Small intestine (tissue), 16 donors: ENCODE measurements at places on chromosomes 3 and 15. TPM values are rescaled to one million over a fixed set of nuclear protein-coding genes. Genes with fewer than 3 reads are reported as not detected.

The RLBP1 gene
- 0.13 TPM for polyA plus RNA-seq

The CXCR6 gene
- polyA plus RNA-seq: 2.7 TPM

The SLC22A14 gene
- polyA plus RNA-seq: not detected

The GSK3B gene
- polyA plus RNA-seq: 13.5 TPM

The C3orf18 gene
- 3.9 TPM for polyA plus RNA-seq

The PRSS50 gene
- polyA plus RNA-seq: not detected

The ACP3 gene
- polyA plus RNA-seq: 3.0 TPM

The CCDC13 gene
- polyA plus RNA-seq: 0.37 TPM

The STARD9 gene
- 3.3 TPM for polyA plus RNA-seq

The SEC61A1 gene
- 57.8 TPM for polyA plus RNA-seq

The ZNF80 gene
- not detected for polyA plus RNA-seq

The PRR20G gene
- polyA plus RNA-seq: not detected

The SEC22A gene
- polyA plus RNA-seq: 4.6 TPM

The MAP4 gene
- 37.1 TPM for polyA plus RNA-seq

The ACKR2 gene
- 1.8 TPM for polyA plus RNA-seq

The DUOXA2 gene
- polyA plus RNA-seq: not detected

The LOXL1 gene
- polyA plus RNA-seq: 7.2 TPM

The KNG1 gene
- not detected for polyA plus RNA-seq

The CEMIP gene
- 0.27 TPM for polyA plus RNA-seq

The ISLR gene
- 10.5 TPM for polyA plus RNA-seq

The IGF2BP2 gene
- polyA plus RNA-seq: 30.2 TPM

The CA12 gene
- polyA plus RNA-seq: 1.8 TPM

The IQCF5 gene
- polyA plus RNA-seq: not detected

The GRAMD2A gene
- polyA plus RNA-seq: 7.0 TPM

The STRIT1 gene
- 0.10 TPM for polyA plus RNA-seq

The EPHB1 gene
- 1.0 TPM for polyA plus RNA-seq

The CPNE9 gene
- polyA plus RNA-seq: 0.92 TPM

The FEZF2 gene
- polyA plus RNA-seq: not detected

The SLC9C1 gene
- not detected for polyA plus RNA-seq

The SPTBN5 gene
- 0.45 TPM for polyA plus RNA-seq

The FBXW12 gene
- not detected for polyA plus RNA-seq

The SLC9A9 gene
- not detected for polyA plus RNA-seq

The TP63 gene
- 0.03 TPM for polyA plus RNA-seq

The BFSP2 gene
- polyA plus RNA-seq: not detected

The ZNF662 gene
- 1.5 TPM for polyA plus RNA-seq

The ALDH1A3 gene
- 3.8 TPM for polyA plus RNA-seq

The ZBBX gene
- polyA plus RNA-seq: not detected
